ENCODE measurements at places on chromosomes 5 and 9.
A peak's percentile ranks its signal among the peaks of the same experiment; 100 is the strongest.

- peak; percentile 12 for DNase-seq
Observed at GRCh38 chr5:31531543-31531887, 378 bp downstream of the DROSHA start.

DNA sequence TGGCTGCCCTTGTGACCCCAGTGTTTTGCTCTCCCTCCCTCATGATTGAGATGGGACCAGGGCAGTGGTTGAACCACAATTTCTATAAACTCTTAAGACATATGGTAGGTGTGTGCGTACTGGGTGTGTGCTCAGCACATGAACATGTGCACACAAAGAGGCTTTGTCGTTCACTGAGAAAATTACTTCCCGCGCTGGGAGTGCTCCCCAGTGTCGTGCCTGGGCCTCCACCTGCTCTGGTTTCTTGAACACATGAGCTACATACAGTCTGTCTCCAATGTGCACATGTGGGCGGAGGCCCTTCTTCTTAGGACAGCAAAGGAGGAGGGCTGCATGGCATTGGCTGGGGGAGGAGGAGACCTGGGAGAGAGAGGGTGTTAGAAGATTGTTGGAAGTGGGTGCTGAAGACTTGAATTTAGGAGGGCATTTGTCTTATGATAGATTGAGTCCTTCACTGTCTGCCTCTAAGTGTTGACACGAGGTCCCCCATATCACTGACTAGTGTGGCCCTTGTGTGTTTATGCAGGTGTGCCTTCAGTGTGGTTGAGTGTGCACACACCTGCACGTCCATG, 170.0 kb downstream of the CACNA1B start:
- DNase-seq: no peak

DNA sequence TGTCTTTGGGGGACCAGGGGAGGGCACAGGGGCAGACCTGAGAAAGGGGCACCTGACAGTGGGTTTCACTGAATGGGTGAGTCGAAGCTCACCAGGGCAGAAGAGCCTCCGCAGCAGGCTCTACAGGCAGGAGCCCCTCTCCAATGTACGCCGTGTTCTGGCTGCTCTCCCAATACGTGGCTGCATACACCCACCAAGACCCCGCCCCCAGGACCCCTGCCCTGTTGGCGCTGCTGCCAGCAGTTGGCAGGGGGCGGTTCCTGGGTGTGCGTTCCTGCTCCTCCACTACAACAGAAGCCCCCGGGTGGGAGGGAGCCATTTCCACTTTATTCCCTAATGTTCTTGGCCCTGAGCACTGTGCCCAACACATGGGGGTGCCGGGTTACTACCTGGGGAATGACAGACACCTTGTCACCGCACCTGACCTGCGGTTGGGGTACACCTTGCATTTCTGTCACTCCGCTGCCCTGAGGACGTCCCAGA, 30.3 kb downstream of the SARDH start:
- no peak for DNase-seq

GRCh38 chr5:98777295-98777694, 3.8 kb downstream of the RGMB start:
- DNase-seq: peak; percentile 47

- peak; percentile 51 for DNase-seq
Observed at GRCh38 chr9:7368410-7369292, 430.9 kb downstream of the DMAC1 start.

DNA sequence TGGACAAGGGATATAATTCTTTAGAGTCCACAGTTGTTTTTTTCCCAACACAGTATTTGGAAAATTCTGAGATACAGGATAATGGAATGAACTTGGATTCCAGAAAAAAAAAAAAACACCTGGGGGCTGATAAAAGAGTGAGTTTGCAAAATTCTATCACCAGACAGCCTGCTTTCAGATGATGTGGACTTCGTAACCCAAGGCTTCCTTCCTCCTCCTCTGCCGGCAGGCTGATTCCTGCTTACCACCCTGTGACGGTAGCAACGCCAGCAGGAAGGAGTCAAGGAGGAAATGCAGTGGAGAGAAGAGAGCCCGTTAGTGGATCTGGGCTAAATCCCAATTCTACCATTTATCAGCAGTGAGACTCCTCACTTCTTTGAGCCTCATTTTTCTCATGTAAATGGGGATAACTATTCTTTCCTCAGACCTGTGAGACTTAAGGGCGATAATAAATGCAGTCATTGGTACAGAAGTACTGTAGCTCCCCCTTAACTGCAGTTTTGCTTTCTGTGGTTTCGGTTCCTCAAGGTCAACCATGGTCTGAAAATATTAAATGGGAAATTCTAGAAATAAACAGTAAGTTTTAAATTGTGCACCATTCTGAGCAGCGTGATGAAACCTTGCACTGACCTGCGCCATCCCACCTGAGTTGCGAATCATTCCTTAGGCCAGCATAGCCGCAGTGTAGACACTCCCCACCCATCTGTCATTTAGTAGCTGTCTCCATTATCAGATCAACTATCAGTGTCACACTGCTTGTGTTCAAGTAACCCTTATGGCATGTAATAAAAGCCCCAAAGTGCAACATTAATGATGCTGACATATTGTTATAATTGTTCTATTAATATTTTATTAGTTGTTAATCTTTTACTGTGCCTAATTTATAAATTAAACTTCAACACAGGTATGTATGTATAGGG, 71.4 kb downstream of the DCP2 start:
- DNase-seq: no peak

GRCh38 chr9:128033609-128034008, 33.5 kb downstream of the NAIF1 start:
- DNase-seq: no peak

- peak; percentile 29 for DNase-seq
Observed at GRCh38 chr5:93062548-93062947, 518.5 kb downstream of the NR2F1-AS1 start.

- DNase-seq: no peak
Observed at GRCh38 chr5:167866797-167867196, 424.6 kb upstream of the WWC1 start.

DNA sequence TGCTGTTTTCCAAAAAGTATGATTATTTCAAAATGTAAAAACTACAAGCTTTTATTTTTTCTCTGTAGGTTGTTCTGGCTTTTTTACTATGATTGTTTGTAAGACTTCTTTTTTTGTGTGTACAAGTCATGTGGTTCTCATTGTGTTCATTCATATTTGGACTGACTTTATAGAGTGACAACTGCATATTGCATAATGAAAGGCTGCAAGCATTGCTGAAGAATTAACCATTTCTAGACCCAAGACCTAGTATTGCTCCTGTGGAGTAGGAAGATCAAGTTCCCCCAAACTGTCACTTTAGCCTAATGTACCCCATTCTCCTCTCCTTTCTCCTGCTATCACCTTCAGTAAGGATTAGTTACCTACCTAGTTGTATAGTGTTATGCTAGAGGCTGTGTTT, 10.0 kb downstream of the MAP1B start:
- DNase-seq: no peak

- DNase-seq: no peak
Observed at GRCh38 chr9:108300306-108301287, 555.2 kb downstream of the ACTL7B start.

GRCh38 chr9:79637177-79637925, 65.6 kb downstream of the TLE4 start:
- no peak for DNase-seq

- no peak for DNase-seq
Observed at GRCh38 chr9:4700091-4700490, 20.7 kb downstream of the CDC37L1 start.

- DNase-seq: no peak
Observed at GRCh38 chr5:172692451-172692850, 51.4 kb downstream of the NEURL1B start.

DNA sequence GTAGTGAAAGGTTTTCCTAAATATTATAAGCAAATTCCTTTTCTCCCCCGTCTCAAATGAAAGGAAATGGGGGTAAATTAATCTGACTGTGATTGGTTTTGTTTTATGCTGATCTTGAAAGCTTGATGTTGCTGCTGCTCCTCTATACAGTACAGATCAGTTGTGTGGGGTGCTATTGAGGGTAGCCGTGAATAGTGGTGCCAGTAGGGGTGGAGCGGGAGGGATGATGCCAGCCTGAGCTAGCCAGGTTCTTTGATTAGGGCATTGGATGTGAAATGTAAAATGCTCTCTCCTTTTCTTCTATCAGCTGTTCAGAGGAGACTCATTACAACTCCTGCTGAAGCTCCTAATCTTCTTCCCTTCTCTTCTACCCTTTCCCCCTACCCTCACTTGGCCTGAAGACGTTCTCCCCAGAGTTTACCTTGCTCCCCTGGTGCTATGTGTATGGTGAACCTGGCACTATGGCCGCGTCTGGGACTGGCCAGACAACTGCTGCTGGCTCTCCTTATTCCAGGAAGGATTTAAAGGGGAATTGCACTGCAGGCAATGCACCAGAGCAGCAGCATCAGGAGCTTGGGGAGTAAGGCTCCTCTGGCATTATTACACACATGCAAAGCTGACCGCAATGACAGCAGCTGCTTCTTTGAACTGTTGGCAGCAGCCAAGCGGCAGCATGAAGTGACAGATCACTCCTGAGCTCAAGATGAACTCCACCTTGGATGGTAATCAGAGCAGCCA, 566 bp downstream of the GPR21 start:
- DNase-seq: no peak

- no peak for DNase-seq
Observed at GRCh38 chr9:134049772-134050588, 17.8 kb downstream of the BRD3 start.

DNA sequence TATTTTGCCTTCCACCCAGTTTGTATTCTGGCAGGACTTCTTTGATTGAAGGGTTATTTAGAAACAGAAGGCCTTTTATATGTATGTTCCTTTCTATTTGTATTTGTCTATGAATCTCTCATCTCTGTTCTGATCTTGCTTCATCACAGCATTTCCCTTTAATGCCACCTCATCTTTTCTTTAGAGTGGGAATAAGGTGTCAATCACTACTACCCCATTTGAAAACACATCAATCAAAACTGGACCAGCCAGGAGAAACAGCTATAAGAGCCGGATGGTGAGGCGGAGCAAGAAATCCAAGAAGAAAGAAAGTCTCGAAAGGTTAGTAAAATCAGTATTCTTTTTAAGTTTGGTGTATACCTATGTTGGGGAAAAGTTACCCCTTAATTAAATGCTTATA, 36.3 kb downstream of the CD180 start:
- no peak for DNase-seq

DNA sequence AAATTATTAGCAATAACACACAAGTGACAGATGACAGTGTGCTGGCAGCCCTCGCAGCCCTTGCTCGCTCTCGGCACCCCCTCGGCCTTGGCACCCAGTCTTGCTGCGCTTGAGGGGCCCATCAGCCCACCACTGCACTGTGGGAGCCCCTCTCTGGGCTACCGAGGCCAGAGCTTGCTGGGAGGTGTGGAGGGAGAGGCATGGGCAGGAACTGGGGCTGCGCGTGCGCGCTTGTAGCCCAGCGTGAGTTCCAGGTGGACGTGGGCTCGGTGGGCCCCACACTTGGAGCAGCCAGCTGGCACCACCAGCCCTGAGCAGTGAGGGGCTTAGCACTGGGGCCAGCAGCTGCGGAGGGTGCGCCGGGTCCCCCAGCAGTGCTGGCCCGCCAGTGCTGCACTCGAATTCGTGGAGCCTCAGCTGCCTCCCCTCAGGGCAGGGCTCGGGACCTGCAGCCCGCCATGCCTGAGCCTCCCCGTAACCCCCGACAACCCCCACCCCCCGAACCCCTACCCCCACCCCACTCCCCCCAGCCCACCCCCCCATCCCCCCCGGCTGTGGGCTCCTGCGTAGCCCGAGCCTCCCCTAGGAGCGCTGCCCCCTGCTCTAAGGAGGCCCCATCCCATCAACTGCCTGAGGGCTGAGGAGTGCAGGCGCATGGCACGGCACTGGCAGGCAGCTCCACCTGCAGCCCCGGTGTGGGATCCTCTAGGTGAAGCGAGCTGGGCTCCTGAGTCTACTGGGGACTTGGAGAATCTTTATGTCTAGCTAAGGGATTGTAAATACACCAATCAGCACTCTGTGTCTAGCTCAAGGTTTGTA, 240.9 kb downstream of the TRIM36 start:
- no peak for DNase-seq

- DNase-seq: peak; percentile 96
Observed at GRCh38 chr5:151896031-151896691, 28.5 kb downstream of the GLRA1 start.

- peak; percentile 47 for DNase-seq
Observed at GRCh38 chr9:129464972-129465833, 155.7 kb downstream of the C9orf50 start.

- DNase-seq: no peak
Observed at GRCh38 chr5:122400938-122401337, 88.9 kb downstream of the SNCAIP start.

DNA sequence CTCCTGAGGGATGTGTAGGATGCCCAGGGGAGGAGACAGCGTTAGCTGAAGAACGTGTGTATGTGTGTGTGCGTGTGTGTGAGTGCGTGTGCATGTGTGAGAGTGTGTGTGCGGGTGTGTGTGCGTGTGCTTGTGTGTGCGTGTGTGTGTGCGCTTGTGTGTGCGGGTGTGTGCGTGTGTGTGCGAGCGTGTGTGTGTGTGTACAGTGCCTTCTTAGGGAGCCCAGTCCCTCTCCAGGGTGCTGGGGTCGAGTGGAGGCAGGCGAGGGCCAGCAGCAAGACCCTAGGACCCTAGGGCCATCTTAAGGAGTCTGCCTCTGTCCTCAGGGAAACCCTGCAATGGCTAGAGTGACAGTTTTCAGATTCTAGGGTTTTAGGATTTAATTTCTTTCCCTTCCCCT, 26.0 kb upstream of the STXBP1 start:
- DNase-seq: no peak

GRCh38 chr9:70120834-70121510, 77.3 kb downstream of the MAMDC2 start:
- peak; percentile 95 for DNase-seq
